ENCODE measurements at places on chromosomes 5 and 9.

GRCh38 chr5:160369990-160370712 is at the start of gene C1QTNF2:
Gene C1QTNF2 (minus strand): TSS chr5:160370626. CDS start chr5:160355011, 15,615 bp downstream.
- no peak for DNase-seq

GRCh38 chr9:18238752-18239447 is 235.1 kb upstream of the ADAMTSL1 start:
- no peak for DNase-seq

DNA sequence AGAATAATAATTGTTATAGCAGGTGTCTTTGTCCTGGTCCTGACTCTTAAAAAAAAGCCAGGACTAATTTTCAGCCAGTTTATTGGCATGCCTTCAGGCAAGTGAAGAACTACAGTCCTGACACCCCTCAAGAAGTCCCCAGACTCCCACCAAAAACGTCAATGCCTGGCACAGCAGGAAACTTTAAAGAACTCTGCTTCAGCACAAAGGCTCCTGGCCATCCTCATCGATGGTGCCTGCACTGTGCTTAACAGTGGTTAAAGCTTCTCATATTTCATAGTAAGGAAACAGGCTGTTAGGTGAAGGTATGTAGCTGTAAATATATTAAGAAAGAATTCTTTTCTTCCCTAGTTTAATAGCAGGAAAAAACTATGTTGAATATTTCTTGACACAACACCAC is 280.1 kb upstream of the PUM3 start:
- no peak for DNase-seq

- no peak for DNase-seq
Measured at GRCh38 chr5:172658961-172659501, 18.0 kb downstream of the NEURL1B start.

DNA sequence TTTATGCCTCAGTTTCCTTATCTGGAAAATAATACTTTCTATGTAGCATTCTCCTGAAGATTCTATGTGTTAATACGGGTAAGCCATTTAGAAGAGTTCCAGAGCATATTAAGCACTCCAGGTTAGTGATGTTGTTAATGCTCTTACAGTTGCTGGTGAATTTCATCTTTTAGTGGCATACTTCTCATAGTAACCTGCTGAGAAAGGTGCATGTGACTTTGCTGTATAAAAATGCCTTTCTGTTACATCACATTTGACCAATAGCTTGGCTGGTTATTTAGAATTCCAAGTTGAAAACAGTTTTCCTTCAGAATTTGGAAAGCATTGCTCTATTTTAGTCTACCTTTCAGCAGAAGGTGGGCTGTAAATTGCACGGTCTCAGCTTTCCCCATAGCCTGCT is 27.2 kb downstream of the GCNT1 start:
- DNase-seq = no peak

- DNase-seq = no peak
Measured at GRCh38 chr9:38009035-38009501, 60.0 kb downstream of the SHB start.

DNA sequence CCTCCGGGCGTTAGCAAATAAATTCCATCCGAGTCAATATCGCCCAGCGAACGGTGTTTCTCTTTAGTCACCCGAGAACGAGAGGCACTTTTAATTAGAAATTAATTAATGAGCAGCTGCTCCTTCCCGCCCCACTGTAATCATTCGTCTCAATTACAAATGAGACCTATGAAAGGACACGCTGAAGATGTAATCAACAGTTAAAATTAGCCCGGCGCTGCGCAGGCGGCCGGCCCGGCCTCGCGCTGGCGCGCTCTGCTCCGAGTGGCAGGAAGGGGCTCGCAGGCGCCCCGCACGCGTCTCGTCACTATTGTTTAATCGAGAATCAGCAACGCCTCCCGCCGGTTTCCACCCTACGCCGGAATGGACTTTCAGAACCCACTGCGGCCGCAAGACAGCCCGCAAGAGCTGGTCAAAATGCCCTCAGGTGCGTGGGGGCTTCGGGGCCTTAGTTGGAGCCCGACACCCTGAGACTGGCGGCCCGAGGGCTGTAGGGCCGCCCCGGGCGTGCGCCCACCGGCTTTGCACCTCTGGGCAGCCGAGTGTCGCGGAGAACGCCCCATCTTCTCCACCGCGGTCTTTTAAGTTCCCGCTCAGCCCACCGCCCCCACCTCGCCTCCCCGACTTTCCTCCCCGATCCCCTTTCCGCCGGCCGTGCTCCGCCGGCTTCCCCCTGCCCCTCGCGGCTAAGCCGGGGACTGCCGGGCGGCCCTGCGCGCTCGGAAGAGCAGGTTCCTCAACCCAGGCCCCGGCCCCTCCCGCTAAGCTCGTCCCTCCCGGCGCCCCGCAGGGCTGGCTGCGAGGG is 597 bp upstream of the IRX4 start:
- no peak for DNase-seq

- no peak for DNase-seq
Measured at GRCh38 chr5:173646692-173647091, 30.2 kb upstream of the BOD1 start.

GRCh38 chr5:122701640-122702523 is 73.0 kb upstream of the SNX2 start:
- peak; percentile 73 for DNase-seq

- no peak for DNase-seq
Measured at GRCh38 chr5:5344606-5345005, 77.9 kb upstream of the ICE1 start.

DNA sequence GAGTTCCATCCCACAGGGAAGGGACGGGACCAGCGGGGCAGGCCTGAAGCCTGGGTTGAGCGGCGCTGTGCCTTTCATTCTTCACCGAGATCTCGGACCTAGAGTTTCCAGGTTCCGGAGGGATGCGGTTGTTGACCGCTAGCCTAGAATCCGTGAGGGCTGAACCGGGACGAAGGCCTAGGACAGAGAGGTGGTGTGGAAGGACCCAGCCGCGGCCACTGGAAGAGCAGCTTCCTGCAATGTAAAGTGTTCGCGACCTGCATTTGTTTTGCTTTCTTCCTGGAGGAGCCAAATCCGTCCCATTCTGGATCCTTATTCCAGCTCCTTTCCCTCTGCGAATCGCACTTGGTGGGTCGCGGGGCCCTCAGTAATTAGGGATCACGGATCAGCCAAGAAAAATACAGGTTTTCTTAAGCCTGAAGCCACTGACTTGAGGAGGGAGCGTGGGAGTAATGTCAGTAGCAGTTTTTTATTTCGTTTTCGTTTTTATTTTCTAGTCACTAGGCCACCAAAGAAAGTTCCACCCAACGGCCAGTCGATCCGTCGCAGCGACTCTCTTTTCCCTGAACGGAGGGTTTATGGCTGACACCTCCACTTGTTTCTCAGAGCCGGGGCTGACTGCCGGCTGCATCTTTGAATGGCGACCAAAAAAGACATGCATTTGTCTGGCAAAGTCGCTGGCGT is 48.6 kb downstream of the ANXA2R start:
- peak; percentile 7 for DNase-seq
